Pancreas (tissue), 10 donors: ENCODE measurements at places on chromosomes 7 and 10. TPM values are rescaled to one million over a fixed set of nuclear protein-coding genes. Genes with fewer than 3 reads are reported as not detected.

GRCh38 chr7:94190599-94191061 is 186.5 kb upstream of the BET1 start:
- no peak for DNase-seq

GRCh38 chr7:29343399-29343798 is 148.8 kb downstream of the CHN2 start:
- DNase-seq = no peak

DNA sequence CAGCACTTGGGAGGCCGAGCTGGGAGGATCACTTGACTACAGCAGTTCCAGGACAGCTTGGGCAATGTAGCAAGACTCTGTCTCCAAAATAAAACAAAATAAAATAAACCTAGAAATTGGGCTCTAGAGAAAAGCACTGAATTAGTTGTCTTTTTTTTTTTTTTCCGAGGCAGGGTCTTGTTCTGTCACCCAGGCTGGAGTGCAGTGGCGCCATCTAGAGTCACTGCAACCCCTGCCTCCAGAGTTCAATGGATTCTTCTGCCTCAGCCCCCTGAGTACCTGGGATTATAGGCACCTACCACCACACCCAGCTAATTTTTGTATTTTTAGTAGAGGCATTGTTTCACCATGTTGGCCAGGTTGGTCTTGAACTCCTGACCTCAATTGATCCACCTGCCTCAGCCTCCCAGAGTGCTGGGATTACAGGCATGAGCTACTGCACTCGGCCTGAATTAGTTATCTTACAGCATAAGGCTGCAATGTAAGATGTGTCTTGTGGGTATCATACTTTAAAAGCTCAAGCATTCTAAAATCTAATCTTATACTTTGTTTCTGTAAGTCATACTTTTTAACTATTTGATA is 12.8 kb downstream of the MEIG1 start:
- no peak for DNase-seq

- DNase-seq = no peak
Observed at GRCh38 chr7:70638158-70639107, 493.5 kb upstream of the GALNT17 start.

GRCh38 chr10:14001298-14002040 is 329.3 kb downstream of the FRMD4A start:
- no peak for DNase-seq

DNA sequence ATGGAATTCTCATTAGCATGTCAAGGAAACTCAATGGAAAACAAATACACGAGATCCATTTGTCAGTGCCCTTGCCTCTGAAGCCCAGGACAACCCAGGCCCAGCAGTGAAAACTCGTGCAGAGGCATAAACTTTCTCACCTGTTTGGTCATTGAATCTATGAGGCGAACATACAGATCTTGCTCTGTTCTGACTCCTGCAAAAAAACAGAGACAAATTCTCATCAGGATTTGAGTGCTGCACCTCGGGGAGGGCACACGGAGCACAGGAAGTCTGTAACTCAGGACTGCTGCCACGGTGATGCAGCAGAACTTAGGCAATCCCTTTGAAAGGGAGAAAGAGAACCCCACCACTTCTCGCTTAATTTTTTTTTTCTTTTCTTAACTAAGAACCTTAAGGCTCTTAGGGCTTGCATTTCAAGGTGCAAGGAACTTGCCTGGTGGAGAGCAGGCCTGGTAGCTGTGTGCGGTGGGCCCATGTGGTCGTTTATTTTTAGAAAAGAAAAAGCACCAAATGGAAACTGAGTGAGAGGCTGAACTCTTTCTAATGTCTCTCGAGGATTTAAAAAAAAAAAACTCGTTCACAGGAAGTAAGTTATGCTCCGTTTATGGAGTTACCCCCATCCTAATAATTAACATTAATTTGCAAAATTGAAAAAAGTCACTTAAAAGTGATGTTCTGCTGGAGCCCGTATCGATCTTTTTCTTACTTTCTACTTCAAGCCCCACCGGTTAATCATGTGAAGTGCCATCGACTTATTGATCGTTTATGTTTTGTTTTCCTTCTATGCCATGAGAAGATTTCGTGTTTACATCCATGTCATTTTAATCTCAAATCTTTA is 1.8 kb downstream of the EBF3 start:
- DNase-seq = no peak

GRCh38 chr10:19572056-19572455 is 244.2 kb upstream of the PLXDC2 start:
- DNase-seq = no peak

- DNase-seq = no peak
Observed at GRCh38 chr10:31953080-31953479, 24.4 kb upstream of the ARHGAP12 start.

DNA sequence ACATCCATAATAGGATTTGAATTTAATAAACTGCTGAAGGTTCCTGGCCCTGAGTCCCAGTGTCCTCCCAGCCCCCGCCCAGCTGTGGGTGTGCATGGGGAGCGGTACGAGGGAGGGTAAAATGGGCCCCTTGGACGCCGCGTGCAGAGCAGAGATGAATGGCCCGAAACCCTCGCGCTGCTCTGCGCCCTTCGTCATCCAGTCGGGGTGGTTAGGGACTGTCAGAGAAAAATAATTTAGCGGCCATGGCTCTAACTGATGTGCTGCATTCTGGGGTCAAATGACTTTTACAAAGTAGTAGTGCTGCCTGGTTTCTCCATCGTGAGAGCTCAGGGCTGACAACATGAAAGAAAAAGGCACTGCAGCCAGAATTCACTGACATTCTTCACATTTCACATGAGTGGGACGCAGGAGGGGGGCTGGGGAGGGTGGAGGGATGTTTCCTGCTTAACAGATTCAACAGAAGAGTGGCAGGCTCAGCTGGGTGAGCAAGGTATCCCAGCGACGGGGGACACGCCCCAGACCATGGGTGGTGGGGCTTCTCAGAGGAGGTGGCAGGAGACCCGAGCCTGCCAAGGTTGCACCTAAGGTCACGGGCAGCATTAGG is 304.5 kb downstream of the WDR37 start:
- no peak for DNase-seq

- DNase-seq = peak; percentile 84
Observed at GRCh38 chr10:42367532-42368230, 270.7 kb downstream of the ZNF33B start.

MRPS17 gene
- polyA plus RNA-seq = 6.6 TPM

ASAH2 gene
- 0.82 TPM for polyA plus RNA-seq

PAPOLB gene
- polyA plus RNA-seq = not detected

SNCG gene
- 20.3 TPM for polyA plus RNA-seq

LIPJ gene
- 1.2 TPM for polyA plus RNA-seq
